GM23338 (cell line): ENCODE measurements at places on chromosomes 13 and 19. TPM values are rescaled to one million over a fixed set of nuclear protein-coding genes. Genes with fewer than 3 reads are reported as not detected.
A peak's percentile ranks its signal among the peaks of the same experiment; 100 is the strongest.

GRCh38 chr19:1170938-1171754 lies 2.9 kb downstream of the SBNO2 start:
- no peak for DNase-seq

- peak; percentile 21 for DNase-seq
Observed at GRCh38 chr13:36163809-36164308, 32.7 kb upstream of the DCLK1 start.

DNA sequence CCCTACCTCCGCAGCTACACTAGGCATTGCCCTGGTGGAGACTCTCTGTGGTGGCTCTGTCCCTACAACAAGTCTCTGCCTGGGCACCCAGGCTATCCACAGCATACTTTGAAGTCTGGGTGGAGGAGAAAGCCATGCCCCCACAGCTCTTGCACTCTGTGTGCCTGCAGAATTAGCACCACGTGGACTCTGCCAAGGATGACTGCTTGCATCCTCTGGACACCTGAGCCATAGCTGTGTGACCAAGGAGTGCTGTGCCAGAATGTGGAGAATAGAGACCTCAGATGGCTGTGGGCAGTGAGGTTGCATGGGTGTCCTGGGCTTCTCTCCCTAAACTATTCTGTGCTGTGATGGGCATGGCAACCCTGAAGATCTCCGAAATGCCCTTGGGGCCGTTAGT lies 21.2 kb upstream of the MCF2L start:
- DNase-seq, result no peak

DNA sequence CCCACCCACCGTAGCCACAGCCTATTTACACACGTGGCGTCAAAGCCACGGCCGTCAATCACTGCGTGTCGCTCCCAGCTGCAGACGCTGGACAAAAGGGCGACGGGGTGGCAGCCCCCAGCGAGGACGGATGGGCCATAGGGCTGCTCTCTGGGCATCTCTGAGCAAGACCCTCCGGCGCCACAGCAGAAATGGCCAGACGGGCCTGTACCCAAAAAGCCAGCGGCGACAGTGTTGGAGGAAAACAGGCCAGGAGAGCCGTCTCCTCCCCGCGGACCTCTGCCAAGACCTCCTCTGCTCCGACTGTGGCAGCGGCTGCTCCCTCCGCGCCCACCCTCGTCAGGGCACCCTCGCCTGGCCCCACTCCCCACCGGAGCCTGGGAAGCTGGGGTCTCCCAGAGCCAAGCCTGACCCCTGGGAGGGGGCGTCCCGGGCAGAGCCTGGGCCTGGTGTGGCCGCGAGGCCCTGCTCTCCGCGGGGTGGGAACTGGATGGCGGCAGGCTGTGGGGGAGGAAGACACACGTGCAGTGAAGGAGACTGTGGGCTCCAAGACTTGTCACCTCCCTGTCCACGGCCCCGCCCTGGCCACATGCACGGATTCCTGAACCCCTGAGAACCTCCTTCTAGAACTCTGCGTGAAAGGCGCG lies 2.7 kb downstream of the C2CD4C start:
- DNase-seq, result no peak

The CYP4F22 gene
- total RNA-seq, result 0.19 and 1.5 TPM in 2 replicates

The CD33 gene
- 0.12 and 0.45 TPM in 2 replicates for total RNA-seq

The PEAK3 gene
- not detected in 2 replicates for total RNA-seq

The THAP8 gene
- total RNA-seq, result 10.3 and 12.7 TPM in 2 replicates
